ENCODE measurements at places on chromosomes 5 and 9. TPM values are rescaled to one million over a fixed set of nuclear protein-coding genes. Genes with fewer than 3 reads are reported as not detected.

- no peaks in the 10 kb centered on the region for H3K27me3 ChIP-seq
- peaks cover 1% of the 10 kb centered on the region for H3K4me1 ChIP-seq
- H3K36me3 ChIP-seq, result no peaks in the 10 kb centered on the region
- no peak overlapping the region for H3K27ac ChIP-seq
- H3K4me3 ChIP-seq, result no peak overlapping the region
Measured at GRCh38 chr5:158819095-158819494, 280.6 kb downstream of the EBF1 start.

DNA sequence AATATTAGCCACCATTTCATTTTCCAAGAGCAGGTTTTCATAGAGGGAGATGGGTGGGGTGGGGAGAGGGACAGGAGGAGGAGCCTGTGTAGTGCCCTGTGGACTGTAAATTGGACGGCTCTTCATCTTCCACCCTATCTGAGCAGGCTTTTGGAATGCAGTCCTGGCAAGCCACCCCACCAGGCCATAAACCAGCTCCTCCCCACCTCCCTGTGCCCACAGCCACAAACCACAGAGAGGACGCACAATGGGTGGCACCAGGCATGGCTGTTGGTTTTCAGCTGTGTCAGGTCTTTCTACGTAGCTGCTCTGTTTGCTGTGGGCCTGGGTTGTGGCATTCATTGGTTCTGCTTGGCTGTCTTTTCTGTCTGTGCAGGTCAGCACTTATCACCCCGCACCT, 58.0 kb downstream of the PLAC8L1 start:
- no peak overlapping the region for H3K4me3 ChIP-seq
- H3K27me3 ChIP-seq, result no peaks in the 10 kb centered on the region
- H3K27ac ChIP-seq, result no peak overlapping the region

DNA sequence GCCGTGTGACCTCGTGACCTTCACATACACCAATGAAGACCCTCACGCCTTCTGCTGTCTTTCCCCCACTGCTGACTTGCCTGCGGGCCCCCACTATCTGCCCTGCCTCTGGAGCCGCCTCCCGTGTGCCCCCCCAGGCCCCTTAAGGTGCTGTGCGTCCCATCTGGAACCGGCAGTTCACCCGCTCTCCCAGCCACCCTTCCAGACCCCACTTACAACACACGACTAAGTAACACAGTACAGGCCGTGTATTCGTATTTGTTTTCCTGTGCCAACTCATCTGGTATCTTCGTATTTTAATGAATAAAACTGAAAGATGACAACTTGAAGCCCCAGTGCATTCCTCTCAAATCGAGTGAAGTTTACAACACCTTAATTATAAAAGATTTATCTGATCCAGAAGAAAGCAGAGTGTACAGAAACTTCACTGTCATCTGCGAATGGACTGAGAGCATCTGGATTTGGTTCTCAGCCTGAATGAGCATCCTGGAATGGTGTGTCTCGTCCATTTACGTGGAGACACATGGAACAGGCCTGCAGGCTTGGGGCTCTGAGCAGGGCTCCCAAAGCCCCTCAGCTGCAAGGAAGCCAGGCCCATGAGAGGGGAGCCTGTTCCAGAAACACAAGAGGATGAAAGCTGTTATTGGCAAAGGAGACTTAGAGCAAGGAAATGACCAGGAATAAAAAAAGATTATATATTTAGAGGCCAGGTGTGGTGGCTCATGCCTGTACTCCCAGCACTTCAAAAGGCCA, 21.9 kb upstream of the TERT start:
- H3K4me3 ChIP-seq, result no peak overlapping the region

DNA sequence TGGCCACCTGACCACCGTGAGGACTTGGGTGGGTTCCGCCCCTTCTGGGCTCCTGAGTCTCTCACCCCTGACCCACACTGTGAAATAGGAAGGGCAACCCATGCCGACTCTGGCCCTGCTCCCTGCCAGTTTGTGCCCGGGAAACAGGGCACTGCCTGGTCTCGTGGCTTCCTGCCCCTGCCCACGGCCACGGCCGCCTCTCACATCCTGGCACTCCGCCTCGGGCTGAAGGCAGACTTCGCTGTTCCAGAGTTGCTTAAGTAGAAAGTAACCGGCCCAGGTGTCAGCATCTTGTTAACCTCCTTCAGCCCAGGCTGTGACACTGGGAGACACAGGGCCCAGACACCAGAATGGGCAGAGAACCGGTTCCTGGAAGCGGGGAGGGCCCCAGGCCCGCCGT, 68.7 kb upstream of the RNU6ATAC start:
- H3K27ac ChIP-seq, result no peak overlapping the region
- no peaks in the 10 kb centered on the region for H3K27me3 ChIP-seq
- DNase-seq, result peak; percentile 24
- H3K4me3 ChIP-seq, result no peak overlapping the region
- no peaks in the 10 kb centered on the region for H3K36me3 ChIP-seq

Gene GABBR2
- total RNA-seq, result not detected
